ENCODE measurements at places on chromosomes 2 and 18.
A peak's percentile ranks its signal among the peaks of the same experiment; 100 is the strongest.

GRCh38 chr2:171201271-171201670 lies 40.6 kb upstream of the TLK1 start:
- DNase-seq = no peak

GRCh38 chr18:7116001-7116730 lies 1.4 kb downstream of the LAMA1 start:
- DNase-seq = peak; percentile 48

- no peak for DNase-seq
Measured at GRCh38 chr2:164479460-164479859, 141.8 kb downstream of the GRB14 start.

GRCh38 chr2:61214171-61214570 lies 52.2 kb downstream of the C2orf74 start:
- DNase-seq = no peak

DNA sequence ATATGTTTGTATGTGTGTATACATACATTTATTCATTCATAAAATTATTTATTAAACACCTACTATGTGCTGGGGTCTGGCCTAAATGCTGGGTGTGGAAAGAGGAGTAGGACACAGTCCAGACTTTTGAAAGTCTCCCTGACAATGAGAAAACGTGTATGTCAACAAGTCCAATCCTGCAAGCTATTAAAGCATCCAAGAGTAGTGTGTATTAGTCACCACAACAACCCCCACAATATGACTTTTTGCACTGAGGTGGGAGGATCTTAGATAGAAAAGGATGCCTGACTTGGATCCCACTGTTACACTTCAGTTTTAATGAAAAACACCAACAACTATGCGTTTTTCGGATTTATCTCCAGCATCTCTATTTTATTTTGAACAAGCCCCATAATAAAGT lies 446.4 kb downstream of the EPHA4 start:
- DNase-seq = peak; percentile 86

DNA sequence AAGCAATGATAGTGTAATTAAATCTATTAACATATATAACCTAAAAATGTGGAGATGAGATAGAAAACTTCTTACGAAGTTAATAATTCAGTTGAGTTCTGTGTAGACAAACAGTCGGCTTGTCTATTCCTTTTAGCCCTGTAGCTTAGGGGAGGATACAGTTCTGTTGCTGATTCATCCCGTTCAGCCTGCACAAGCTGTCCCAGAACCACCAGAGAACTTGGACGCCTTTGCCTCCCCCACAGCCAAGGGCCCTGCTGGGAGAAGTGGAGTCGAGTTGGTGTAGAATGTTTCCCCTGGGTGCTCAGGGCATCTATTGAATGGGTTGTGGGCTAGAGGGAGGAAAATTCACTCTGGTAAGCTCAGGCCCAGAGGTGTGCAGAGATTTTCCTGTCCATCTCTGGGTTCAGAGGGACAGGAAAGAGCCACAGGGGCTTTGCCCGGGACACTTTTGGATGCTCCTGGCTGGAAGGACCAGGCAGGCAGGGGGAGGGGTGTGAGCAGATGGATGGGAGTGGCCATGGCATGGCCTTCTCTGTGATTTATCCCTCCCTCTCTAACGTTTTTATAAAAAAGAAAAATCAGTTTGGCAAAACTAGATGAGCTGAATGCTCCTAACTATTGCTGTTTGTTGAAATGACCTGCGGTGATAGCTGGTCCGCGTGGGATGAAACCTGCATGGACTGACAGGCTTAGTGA lies 42.8 kb upstream of the GALR1 start:
- no peak for DNase-seq

- no peak for DNase-seq
Measured at GRCh38 chr2:68250196-68250595, 2.1 kb downstream of the PPP3R1 start.

GRCh38 chr2:109437325-109438090 lies 176.3 kb downstream of the SEPTIN10 start:
- DNase-seq = no peak
